Natural killer cell (primary cell): ENCODE measurements at places on chromosomes 6 and 20.

DNA sequence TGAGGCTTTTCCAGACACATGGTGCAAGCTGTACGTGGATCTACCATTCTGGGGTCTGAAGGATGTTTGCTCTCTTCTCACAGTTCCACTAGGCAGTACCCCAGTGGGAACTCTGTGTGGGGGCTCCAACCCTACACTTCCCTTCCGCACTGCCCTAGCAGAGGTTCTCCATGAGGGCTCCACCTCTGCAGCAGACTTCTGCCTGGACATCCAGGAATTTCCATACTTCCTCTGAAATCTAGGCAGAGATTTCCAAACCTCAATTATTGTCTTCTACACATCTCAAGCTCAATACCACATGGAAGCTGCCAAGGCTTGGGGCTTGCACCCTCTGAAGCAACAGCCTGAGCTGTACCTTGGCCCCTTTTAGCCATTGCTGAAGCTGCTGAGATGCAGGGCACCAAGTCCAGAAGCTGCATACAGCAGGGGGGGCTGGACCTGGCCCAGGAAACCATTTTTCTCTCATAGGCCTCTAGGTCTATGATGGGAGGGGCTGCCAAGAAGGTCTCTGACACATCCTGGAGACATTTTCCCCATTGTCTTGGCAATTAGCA is 11.6 kb downstream of the PDSS2 start:
- no peak for DNase-seq

GRCh38 chr20:5511505-5511904 is 194.8 kb upstream of the PROKR2 start:
- no peak for DNase-seq

GRCh38 chr6:30480536-30481156 is 8.7 kb upstream of the HLA-E start:
- DNase-seq = peak; percentile 52

DNA sequence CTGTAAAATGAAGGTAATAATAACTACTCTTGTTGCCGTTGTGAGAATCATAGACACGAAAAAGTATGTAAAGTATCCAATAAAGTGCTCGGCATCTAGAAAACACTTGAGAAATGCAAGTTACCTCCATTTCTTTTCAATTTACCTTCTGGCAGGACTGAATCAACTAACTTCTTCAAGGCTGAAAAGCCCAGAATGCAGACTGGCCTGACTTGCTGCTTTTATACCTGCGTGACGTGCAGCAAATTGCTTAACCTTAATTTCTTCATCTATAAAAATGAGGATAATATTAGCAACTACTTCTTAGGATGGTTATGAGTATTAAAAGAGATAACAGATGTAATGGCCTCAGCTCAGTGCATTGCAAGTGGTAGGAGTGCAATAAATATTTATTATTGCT is 39.6 kb downstream of the GRIK2 start:
- no peak for DNase-seq

DNA sequence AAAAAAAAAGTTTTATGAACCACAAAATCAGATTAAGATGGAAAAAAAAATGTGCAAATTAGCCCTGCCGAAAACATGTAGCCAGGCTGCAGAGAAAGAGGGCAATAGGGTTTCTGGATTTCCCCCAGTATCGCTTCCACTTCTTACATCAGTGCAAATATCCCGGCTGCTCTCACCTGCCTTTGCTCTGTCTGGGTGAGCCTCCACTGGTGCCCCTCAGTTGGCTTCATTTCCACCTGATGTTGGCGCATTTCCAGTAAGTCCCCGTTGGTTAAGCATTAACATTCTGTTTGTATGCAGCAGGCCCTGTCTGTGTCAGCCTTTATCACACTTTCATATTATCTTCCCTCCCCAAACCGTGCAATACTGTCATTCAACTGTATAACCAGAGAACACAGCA is 215.1 kb downstream of the CBLN4 start:
- no peak for DNase-seq

DNA sequence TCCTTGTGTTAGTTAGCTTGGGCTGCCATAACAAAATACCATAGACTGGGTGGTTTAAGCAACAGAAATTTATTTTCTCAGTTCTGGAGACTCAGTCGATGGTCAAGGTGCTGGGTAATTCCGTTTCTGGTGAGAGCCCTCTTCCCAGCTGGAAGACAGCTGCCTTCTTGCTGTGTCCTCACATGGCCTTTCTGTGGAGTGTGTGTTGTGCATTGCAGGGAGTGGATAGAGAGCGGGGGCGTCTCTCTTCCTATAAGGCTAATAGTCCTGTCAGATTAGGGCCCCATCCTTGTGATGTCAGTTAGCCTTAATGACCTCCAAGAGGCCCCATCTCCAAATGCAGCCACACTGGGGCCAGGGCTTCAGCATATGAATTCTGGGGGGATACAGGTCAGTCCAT is 19.2 kb downstream of the CHMP4B start:
- DNase-seq = no peak

DNA sequence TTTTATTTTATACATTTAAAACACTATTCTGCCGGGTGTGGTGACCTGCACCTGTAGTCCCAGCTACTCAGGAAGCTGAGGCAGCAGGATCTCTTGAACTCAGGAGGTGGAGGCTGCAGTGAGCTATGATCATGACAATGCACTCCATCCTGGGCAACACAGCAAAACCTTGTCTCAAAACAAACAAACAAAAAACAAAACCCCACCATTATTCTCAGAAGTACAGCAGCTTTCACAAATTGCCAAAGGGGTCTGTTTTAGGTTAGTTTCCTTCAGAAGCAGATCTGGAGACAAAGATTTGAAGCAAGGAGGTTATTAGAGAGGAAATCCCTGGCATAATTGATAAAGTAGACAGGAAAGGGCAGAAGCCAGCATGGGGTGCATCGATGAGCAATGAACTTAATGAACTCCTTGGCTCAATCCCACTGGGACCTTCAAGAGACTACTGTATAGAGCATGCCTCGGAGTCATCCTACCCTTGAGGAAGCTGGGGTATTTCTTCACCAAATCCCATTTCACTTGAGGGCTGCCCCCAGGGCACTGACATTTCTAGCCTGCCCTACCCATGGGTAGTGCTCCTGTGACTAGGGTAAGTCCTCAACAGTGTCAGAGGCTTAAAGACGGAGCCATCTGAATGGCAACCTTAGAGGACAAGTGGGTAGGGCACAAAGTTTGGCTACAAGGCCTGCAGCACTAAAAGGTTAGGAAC is 43.2 kb upstream of the DDR1 start:
- no peak for DNase-seq

- DNase-seq = peak; percentile 85
These were observed at the start of gene DYNLT1 for GRCh38 chr6:158644231-158645063. TSS of gene DYNLT1 (minus strand) at chr6:158644743. CDS start at chr6:158644708, 35 bp downstream.

DNA sequence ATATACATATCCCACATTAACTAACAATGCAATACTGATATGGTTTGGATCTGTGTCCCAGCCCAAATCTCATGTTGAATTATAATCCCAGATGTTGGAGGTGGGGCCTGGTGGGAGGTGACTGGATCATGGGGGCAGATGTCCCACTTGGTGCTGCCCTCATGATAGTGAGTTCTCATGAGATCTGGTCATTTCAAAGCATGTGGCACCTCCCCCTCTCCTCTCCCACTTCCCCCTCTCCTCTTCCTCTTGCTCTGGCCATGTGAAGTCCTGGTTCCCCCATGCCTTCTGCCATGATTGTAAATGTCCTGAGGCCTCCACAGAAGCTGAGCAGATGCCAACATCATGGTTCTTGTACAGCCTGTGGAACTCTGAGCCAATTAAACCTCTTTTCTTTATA is 71.2 kb downstream of the FYN start:
- DNase-seq = no peak

- DNase-seq = no peak
These were observed 97.9 kb downstream of the SSR1 start for GRCh38 chr6:7215131-7215530.

GRCh38 chr20:44717986-44718385 is 2.8 kb downstream of the CCN5 start:
- DNase-seq = no peak

- DNase-seq = no peak
These were observed 5.2 kb downstream of the TTLL9 start for GRCh38 chr20:31875671-31876070.

GRCh38 chr6:90062051-90062450 is 167.8 kb downstream of the GJA10 start:
- no peak for DNase-seq

DNA sequence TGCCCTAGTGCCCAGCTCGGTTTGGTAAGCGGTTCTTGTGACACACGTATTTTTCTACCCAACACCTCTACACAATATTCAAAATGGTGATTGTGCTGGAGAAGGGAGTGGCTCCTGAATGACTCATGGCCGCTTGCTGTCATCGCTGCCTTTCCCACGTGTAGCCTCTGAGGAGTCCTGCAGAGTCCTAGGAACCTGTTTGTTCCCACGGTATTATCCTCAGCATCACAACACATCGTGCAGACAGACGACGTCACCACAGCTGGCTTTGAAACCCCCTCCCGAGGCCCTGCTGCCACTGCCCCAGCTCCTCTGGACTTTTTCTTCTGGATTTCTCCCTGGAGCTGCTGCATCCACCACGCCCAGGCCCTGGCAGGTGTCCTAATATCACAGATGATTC is 353.5 kb downstream of the SMOC2 start:
- DNase-seq = no peak

DNA sequence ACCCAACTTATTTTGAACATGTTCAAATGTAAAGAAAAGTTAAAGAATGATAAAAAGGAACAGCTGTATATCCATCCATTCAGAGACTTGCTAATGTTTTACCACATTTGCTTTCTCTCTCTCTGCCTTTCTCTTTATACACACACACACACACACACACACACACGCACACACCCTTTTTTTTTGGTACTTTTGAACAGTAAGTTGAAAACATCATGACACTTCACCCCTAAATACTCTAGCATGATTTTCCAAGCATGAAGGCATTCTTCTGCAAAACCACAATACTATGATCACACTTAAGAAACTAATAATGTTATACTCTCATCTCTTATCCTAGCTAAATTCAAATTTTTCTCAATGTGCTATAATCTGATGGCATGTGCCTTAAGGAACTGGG is 192.3 kb downstream of the UTRN start:
- no peak for DNase-seq

DNA sequence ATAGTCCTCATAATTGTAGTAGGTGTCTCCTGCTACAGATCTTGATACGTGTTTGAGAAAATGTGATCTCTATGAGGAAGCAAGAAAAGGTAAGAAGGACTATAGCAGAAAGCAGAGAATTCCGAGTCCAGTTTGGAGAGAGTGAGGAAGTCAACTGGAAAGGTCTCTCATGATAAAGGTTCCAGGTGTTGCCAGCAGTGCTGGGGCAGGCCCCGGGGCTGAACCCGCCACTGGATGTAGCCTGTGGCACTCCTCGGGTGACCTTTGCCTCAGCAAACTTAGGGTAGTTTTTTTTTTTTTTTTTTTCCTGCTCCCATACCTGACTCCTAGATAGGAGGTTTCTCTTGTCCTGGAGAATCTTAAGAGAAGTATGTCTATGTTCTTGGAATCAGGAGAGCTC is 62.8 kb downstream of the FAM120B start:
- DNase-seq = no peak

DNA sequence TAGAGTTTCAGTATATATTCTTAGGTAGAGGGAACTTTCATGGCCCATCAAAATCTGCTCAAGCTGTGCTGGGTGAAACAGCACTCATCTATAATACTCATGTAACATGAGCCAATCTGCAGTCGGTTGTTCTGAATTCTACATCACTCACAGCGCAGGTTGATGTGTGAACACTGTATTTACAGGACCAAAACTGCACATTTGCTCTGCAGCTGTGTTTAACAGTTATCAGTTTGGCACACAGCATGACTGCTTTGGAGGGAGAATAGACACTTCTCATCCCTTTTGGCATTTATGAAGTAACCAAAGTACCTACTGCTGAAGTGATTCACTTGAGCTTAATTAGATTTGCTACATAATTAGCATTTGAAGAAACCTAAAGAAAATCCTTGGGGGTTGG is 225.1 kb downstream of the BCKDHB start:
- DNase-seq = no peak

DNA sequence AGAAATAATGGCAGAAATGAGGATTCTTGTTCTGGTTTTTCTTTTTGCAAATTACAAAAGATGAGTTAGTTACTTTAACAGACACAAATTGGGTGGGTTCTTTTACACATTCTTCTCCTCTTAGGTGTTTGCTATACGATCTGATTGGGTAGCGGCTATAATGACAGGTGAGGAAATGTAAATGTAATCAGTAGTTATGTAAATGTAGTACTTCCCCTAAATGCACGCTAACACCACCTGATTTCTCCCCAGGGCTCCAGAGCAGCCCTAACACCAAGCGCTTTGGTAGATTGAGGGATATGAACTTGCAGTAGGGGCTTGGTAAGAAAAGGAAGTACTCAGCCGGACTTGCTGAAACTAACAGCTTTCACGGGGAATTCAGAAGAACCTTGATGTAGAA is 499.4 kb upstream of the NOX3 start:
- no peak for DNase-seq

- no peak for DNase-seq
These were observed 56.9 kb downstream of the LYRM2 start for GRCh38 chr6:89581689-89582088.

GRCh38 chr20:20680991-20681508 is 31.4 kb downstream of the RALGAPA2 start:
- DNase-seq = no peak

DNA sequence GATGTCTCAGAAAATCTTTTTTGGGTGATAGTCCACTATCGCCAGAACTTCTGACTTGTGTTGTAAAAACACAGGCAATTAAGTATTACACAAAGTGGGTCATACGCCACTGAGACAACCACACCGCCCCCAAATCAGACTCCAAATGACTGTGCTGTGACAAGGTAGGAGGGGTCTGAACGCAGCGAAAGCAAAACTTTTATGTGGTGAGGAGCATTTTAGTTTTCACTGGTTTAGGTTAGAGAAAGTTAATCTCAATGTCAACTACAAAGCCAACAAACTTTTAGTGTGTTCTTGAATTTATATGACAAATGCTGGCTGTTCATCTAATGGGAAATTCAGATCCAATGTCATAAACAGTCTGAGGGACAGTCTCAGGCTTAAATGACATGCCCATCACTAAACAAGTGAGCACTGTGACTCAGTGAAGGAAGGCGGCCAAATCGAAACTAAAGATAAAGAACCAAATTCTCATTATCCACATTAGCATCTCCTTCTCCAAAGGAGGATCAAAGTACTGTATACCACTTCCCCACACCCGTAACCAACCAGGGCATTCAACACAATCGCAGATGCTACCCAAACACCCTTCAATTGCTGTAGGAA is 186.7 kb downstream of the GJA10 start:
- peak; percentile 42 for DNase-seq

GRCh38 chr20:63774306-63774705 is 34.7 kb downstream of the SLC2A4RG start:
- no peak for DNase-seq

- no peak for DNase-seq
These were observed 9.0 kb upstream of the SCML4 start for GRCh38 chr6:107833136-107833535.
